ENCODE measurements at places on chromosomes 2 and 18. TPM values are rescaled to one million over a fixed set of nuclear protein-coding genes. Genes with fewer than 3 reads are reported as not detected.

SIX3 gene
- total RNA-seq, result not detected

CIDEA gene
- not detected for total RNA-seq

IL36G gene
- total RNA-seq, result not detected

NOSTRIN gene
- 4.0 TPM for total RNA-seq

BUB1 gene
- 25.4 TPM for total RNA-seq

ABCB11 gene
- 0.09 TPM for total RNA-seq

PLGLB2 gene
- 8.3 TPM for total RNA-seq

LRRC30 gene
- total RNA-seq, result not detected

ST6GAL2 gene
- total RNA-seq, result 8.3 TPM

CYP27A1 gene
- total RNA-seq, result 16.4 TPM

FRZB gene
- 45.5 TPM for total RNA-seq

EPAS1 gene
- 5.1 TPM for total RNA-seq

SP140 gene
- total RNA-seq, result 0.69 TPM

INHBB gene
- total RNA-seq, result 0.16 TPM

DSG4 gene
- not detected for total RNA-seq

KLF11 gene
- total RNA-seq, result 4.6 TPM

ATOH8 gene
- total RNA-seq, result 1.3 TPM

ITGA4 gene
- 1.5 TPM for total RNA-seq

CRYBA2 gene
- 30.1 TPM for total RNA-seq

UCN gene
- 2.4 TPM for total RNA-seq

DOCK10 gene
- total RNA-seq, result 4.6 TPM

ADD2 gene
- 1.1 TPM for total RNA-seq

CKAP2L gene
- total RNA-seq, result 10.3 TPM

PLEKHM3 gene
- total RNA-seq, result 19.2 TPM

POTEC gene
- total RNA-seq, result not detected

IL37 gene
- total RNA-seq, result not detected

NRP2 gene
- 6.3 TPM for total RNA-seq

SAG gene
- total RNA-seq, result not detected

DCDC2C gene
- total RNA-seq, result not detected

All from progenitor cell of endocrine pancreas (in vitro differentiated cells).